ENCODE measurements at places on chromosomes 7 and 10.

DNA sequence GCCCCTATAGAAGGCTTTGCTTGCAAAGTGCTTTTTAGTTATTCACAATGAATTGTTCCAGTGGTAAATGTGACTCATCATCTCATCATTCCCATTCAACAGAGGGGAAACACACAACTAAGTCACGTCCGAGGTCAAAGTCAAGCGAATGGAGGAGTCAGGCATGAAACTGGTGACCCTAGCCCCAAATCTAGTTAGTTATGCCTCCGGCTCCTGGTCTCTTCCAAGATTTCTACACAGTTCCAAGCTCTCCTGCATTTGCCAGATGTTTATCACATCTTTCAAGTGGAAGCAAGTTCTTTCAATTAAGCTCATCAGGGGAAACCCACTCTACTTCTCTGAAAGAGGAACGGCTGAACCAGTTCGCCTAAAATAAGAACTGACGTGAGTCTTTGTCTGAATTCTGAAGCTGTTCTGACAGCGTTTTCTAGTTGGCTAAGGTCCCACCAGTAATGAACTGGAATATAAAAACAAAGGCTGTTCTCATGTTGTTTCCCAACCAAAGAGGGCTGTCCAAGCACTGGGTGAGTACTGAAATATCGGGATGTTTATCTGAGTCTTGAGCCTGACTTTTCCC is 140.9 kb upstream of the NRBF2 start:
- DNase-seq: no peak

GRCh38 chr10:116707981-116708380 is 34.4 kb downstream of the HSPA12A start:
- no peak for DNase-seq

- no peak for DNase-seq
These were observed 177.3 kb downstream of the C7orf25 start for GRCh38 chr7:42734568-42734967.

DNA sequence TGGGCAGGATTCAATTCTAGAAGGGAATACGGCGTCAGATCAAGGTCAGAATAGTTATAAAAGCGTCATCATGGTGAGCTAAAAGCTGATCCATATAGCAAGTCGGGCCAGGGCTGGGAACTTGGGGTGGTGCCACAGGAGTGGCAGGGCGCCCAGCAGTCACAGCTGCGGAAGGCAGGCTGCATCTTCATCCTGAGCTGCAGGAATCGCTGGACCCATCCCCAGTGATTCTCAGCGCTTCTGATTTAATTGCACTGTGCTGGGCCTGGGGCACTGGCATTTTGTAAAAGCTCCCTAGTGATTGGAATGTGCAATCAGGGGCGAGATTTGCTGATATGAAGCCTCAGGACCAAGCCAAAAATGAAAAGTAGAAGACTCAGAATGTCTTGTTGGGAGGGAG is 135.3 kb downstream of the CTTNBP2 start:
- no peak for DNase-seq

GRCh38 chr7:67716729-67717128 is 720.1 kb downstream of the TYW1 start:
- no peak for DNase-seq

All from DMS 273 treated with DMSO at 0.1 percent for 48 hours (cell line).